ENCODE measurements at places on chromosomes 4 and X.

DNA sequence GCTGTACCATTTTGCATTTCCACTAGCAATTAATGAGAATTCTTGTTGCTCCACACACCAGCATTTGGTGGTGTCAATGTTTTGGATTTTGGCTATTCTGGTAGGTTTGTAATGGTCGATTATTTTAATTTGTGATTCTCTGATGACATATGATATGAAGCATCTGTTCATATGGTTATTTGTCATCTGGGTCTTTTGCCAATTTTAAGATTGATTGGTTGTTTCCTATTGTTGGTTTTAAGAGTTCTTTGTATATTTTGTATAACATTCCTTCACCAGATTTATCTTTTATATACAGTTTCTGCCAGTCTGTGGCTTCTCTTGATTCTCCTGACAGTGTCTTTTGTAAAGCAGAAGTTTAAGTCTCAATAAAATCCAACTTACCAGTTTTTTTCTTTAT is 18.5 kb upstream of the BDH2 start:
- no peak for DNase-seq

DNA sequence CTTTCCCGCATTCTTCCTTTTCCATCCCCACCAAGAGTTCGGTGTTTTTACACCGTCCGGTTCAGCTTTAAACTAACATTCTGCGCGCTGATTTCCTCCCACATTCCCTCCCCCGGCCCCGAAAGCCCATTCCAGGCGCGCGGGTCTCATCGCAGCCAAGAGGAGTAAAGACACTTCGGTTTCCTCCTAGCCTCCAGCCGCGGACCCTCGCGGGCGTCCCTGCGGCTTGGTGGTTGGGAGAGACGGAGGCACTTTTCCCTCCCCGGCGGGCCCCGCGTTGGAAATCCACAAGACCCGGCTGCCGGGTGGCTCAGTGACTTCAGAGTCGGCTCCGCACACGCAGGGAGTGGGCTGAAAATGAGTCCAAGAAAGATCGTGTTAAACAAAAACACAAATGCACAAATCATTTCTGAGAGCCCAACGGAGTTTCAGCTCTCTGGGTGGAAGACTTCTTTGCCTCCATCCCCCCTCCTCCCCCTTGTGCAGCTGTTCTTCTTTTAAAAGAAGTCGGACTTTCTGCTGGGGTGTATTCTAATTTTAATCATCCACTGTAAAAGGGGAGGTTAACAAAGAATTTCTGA is 2.0 kb upstream of the ARX start:
- DNase-seq = no peak

DNA sequence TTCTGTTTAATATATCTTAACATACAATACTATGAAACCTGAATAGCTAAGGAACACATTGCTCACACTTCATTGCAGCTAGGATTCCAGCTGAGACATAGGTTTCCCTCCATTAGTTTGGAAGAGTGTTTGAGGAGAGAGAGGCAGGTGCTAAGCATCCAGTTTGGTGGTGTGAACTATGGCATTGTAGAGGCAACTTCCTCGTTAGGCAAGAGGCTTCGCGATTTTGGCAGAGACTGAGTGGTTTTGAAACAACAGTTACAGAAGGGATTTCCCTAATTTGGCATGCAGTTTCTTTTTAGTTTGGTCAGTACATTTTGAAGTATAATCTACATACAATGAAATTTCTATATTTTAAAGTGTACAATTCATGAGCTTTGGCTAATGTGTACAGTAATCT is 117.1 kb upstream of the BMP3 start:
- no peak for DNase-seq

- no peak for DNase-seq
Measured at GRCh38 chr4:1008840-1009541, 2.4 kb upstream of the FGFRL1 start.

DNA sequence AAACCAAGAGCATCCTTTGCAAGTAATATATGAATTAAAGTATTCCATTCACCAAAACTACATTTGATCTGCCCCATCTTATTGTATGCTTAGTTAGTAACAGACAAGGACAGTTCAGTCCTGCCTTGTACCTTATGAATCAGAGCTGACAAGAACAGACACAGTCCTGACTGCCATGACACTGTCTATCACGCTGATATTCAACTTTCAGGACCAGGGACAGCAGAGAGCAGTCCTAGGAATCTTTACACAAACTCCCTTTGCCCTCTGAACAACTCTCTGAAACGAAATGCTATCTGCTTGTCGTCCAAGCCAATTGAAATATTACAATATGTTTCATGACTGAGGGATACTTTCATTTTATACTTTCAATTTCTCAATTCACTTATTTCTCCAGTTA is 268.6 kb upstream of the VCX start:
- DNase-seq = no peak

DNA sequence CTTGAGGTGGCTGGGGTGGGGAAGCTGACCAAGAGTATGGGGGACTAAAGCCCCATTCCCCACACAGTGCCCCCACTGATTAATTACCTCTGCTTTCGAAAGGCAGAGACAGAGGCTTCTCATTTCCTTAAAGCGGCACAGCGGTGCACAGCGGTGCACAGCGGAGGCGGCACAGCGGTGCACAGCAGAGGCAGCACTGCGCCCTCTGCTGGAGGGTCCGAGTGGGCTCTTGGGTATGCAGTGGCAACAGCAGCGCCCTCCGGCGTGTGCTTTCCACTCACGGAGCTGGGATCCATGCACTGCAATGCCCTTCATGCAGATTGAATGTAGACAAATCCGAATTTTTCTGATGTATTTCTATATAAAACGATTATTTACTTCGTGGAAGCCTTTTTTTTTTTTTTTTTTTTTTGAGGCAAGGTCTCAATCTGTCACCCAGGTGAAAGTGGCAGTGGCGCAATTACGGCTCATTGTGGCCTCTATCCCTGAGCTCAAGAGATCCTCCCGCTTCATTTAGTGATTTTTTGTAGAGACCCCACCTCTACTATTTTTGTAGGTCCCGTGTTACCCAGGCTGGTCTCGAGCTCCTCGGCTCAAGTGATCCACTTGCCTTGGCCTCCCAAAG is 19.7 kb upstream of the PRPS2 start:
- no peak for DNase-seq

DNA sequence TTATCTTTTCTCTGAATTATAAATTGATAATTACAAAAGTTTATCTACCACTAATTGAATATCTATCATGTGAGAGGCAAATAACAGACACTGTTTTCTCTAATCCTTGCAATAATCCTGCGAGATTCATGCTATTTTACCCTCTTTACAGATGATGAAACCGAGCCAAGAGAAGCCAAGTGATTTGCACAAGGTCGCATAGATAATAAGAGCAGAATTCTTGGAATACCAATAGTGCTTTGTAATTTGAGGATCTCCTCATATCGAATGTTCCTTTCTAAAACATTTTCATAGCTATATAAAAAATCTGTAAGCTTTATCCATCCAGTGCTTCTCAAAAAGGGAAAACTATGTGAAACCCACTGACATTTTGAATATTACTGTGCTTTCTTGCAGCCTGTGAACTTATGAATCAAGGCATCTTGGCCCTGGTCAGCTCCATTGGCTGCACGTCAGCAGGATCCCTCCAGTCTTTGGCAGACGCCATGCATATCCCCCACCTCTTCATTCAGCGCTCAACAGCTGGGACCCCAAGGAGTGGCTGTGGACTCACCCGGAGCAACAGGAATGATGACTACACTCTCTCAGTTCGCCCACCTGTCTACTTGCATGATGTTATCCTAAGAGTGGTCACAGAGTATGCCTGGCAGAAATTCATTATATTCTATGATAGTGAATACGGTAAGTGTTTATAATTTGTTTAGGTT is 743.8 kb upstream of the ATOH1 start:
- no peak for DNase-seq

DNA sequence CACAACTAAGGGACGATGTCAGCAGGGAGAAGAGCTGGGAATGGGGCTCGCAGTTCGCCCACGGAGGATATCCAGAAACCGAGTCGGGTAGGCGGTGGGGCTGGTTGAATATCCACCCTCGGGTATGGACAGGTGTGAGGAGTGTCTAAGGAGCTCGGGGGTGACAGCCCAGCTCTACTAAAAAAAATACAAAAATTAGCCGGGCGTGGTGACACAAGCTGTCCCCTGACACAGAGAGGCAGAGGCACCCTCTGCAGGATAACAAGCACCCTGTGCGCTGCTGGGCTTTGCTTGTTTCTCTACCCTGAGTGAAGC is 12.2 kb upstream of the ASMTL start:
- no peak for DNase-seq

GRCh38 chrX:54413753-54414152 is 26.5 kb upstream of the TSR2 start:
- no peak for DNase-seq

DNA sequence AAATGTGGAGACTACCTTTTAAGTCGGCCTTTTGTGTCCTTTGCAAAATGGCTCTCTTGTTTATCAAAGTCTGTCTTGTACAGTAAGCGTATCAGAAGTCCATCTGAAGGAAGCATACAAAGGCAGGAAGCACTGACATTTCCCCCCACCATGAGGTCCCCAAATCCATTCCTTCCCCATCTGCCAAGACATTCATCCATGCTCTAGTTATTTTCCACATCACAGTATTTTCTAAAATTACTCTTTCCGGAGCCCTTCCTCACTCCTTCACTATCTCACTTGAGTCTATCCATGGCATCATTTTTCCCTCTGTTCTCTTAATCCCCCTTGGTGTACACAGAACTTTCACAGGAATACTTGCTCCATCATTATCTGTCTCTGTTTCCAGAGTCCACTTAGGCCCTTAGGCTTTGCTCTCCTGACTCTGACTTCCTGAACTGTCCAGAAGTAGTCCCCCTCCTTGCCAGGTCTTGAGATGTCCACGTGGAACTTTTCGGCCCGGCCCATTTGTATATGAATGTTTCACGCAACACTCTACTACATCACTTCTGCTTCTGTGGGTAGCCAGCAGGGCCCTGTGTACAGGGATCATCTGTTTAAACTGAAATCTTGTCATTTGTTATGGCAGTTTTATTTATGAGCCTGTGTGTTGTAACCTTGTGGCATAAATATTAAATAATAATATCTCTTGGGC is 2.1 kb downstream of the SEL1L3 start:
- no peak for DNase-seq
